ENCODE measurements at places on chromosomes 3 and 15.

DNA sequence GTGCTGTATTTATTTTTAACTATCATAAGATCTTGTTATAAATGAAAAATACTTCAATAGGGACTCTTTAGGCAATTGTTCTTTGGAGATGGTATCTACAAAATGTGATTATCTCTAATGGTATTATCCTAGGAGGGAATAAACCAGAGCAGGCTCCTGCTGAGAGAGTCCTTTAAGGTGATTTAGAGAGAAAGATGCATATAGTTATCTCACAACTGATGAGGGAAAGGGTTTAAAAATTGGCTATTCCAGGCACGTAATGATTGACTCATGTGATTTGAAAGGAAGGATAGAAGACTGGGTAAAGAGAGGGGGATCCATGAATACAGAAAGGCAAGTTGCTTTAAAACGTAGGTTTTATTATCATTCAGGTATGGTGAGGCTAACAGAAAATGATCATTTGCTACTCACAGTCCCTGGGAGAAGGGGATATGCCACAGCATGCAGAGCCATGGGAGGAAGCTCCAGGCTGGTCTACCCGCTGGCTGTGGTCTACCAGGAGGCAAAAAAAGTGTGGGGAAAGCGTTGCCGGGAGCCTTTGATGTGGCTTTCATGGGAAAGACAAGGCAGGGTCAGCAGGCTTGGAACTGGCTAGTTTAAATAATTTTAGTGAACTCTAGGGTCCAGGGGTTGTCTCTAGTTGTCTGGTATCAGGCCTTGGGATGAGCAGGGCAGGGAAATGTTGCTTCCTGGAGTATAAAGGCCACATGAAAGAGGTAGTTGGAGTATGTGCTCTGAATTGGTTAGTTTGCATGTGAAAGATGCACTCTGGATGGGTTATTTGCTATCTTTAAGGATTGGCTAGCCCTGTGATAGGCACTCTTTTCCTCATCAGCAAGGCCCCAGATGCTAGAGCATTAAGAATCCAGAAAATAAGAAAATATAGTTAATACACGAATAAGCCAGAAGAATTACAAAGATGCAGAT is 798.4 kb upstream of the GRM7 start:
- no peak for DNase-seq

DNA sequence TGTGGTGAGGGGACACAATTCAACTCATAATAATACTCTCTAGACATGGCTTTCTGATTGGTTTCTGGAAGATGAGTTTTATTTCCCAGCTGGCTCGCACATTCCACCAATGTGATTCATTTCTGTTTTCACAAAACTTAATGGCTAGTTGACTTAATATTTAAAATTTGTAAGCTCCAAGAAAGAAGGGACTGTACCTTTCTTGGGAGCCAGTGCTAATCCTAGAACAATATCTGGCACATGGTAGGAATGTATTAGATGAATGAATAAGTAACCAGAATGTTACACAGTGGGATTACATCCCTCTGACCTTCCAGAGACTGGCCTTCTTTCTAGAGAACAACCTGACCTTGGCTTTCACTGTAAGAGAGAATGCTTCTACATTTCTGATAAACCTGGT is 262.8 kb downstream of the RORA start:
- DNase-seq = no peak

- DNase-seq = no peak
Measured at GRCh38 chr3:43270078-43270477, 16.3 kb upstream of the SNRK start.

DNA sequence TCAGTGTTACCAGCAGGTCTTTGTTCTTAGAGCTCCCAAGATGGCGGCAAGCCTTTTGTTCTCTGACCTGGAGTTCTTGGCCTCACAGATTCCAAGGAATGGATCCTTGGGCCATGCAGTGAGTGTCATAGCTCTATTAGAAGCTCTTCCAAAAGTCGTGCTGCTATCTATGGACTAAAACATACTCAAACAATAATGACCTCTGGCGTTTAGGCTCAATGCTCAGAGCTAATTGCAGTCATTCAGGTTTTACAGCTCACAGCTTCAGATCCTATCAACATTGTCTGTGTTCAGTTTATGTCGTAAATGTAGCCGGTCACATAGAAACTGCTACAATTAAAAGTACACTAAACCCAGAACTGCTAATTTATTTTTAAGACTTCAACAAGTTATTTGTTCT is 22.2 kb downstream of the CCRL2 start:
- no peak for DNase-seq

DNA sequence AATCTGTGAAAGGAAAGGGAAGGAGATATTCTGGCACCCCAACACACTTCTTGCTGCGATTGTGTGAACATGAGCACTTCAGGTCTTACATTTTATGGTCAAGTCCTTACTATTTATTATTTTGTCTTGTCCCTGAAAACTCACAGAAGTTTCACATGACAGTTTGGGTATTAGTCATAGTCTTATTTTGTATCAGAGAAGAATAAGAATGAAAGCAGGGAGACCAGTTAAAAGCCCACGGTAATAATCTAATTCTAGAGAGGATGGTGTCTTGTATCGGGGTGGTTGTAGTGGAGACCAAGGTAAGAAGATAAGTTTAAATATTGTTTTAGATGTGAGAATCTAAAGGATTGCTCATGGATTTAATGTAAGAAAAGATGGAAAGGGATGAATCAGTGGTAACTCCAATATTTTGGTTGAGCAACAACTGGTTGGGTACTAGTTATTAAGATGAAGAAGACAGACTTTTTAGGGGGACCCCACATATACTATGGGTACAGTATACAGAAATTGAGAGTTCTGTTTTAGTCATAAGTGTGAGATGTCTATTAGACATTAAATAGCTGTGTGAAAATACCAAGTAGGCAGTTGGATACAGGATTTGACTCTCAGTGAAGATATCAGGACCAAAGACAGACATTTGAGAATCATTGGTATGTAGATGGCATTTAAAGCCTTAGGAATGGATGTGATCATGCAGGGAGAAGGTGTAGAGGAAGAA is 227.6 kb downstream of the MFSD1 start:
- no peak for DNase-seq

GRCh38 chr3:129665024-129665768 is 58.7 kb upstream of the PLXND1 start:
- DNase-seq = no peak

- DNase-seq = no peak
Measured at GRCh38 chr3:6601374-6601773, 259.5 kb upstream of the GRM7 start.

- peak; percentile 88 for DNase-seq
Measured at GRCh38 chr3:139935016-139935865, at the start of gene CLSTN2. Gene CLSTN2, plus strand, starts transcription at chr3:139935185.

GRCh38 chr15:74345051-74345450 is 22.4 kb downstream of the CYP11A1 start:
- DNase-seq = no peak

GRCh38 chr3:158819282-158819681 is 17.4 kb downstream of the MFSD1 start:
- no peak for DNase-seq

DNA sequence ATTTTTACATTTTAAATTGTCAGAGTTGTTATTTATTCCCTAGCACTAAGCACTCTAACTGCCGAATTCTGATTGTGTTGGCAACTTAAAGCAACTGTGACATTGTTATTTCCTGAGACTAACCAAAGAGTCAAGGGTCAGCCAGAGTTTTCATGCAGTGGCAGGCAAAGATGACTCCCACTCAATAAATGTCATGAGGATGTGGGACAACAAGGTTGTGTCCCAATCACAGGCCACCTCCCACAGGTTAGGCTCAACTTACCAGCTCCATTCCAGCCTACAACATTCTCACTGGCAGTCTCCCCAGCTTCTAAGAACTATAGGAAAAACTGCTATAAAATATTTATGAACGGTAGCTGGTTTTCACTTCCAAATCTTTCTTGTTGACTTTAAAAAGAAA is 80.1 kb downstream of the RSL24D1 start:
- DNase-seq = no peak

DNA sequence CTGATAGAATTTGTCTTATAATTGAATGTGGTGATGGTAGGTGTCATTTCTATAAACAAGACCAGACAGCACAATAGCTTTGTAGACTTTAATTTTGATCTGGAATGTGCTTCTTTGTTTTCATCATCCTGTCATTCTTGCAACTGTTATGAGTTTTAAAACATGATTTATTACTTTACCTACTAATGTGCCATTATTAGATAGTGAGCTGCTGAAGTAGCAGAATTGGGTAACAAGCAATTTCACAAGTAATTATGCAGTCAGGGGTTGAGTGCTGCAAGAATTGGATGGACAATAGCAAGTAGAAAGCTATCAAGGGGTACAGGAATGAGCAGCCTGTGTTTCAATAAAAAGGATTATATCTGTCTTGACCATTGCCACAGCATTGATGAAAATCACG is 975.6 kb downstream of the ROBO1 start:
- no peak for DNase-seq

DNA sequence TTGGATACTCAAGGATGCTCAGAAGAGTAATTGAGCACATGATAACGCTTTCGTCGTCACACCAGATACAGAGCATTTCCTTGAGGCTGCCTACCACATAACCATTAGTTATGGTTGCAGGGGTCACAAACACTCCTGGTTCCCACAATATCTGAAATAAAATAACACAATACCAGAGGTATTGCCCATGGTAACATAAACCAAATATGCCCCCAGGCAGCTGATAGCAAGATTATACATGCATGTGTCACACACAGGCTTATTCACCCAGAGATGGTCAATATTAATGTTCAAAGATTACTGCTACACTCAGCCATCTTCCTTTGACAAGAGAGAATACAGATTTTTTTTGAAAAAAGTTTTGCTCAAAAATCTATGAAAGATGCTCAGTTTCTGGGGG is 7.3 kb downstream of the RPL39L start:
- DNase-seq = no peak

DNA sequence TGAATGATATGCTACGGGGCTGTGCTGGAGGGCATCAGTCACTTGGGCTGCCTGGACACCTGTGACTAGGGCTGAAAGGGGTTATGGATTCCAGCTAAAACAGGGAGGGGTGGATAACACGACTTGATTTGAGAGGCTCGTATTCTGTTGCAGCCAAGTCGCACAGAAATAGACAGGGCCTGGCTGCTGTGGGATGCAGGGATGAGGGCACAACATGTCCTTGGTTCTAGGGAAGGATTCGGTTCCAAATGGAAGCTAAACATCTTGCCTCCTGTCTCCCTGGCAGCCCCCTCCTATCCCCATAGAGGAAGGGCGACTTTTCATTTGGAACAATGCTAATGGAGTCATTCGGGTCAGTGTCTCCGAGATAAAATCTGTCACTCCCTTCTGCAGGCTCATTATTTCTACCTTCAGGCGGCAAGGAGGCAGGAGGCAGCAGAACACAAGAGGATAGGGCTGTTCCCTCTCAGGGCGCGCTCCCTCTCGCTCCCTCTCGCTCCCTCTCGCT is 433.8 kb upstream of the RBMS3 start:
- DNase-seq = no peak

DNA sequence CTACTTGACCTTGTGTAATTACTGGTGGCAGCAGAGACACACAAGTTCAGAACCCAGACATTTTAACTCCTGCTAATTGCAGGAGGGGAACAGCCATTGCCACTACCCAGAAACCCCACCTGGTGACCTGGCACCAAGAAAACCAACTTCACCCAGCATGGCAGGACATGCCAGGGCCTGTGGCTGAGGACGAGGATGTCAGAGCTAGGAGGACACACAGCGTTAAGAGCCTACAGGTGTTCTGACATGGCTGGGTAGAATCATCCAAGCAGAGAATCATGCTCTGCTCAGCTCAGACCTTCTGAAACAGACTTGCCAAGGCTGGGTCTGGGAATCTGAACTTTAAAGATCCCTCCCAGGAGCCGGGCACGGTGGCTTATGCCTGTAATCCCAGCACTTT is 11.7 kb upstream of the SPATA12 start:
- no peak for DNase-seq

DNA sequence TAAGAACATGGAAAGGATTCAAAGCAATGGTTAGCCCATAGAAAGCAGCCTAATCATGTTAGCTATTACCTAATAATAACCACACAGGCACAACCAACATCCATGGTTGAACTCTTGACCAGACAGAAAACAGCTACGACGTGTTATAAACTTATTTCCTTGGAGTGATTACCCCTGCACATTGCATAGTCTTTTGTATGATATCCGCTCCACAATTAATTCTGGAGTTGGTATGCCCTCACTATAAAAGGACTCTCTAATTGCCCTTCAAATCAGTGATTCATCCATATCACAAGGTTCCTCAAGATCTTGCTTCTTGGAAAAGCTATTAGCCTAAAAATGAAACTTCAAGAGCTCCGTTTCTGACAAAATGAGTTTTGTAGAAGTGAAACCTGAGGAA is 117.9 kb downstream of the SYNPR start:
- no peak for DNase-seq

DNA sequence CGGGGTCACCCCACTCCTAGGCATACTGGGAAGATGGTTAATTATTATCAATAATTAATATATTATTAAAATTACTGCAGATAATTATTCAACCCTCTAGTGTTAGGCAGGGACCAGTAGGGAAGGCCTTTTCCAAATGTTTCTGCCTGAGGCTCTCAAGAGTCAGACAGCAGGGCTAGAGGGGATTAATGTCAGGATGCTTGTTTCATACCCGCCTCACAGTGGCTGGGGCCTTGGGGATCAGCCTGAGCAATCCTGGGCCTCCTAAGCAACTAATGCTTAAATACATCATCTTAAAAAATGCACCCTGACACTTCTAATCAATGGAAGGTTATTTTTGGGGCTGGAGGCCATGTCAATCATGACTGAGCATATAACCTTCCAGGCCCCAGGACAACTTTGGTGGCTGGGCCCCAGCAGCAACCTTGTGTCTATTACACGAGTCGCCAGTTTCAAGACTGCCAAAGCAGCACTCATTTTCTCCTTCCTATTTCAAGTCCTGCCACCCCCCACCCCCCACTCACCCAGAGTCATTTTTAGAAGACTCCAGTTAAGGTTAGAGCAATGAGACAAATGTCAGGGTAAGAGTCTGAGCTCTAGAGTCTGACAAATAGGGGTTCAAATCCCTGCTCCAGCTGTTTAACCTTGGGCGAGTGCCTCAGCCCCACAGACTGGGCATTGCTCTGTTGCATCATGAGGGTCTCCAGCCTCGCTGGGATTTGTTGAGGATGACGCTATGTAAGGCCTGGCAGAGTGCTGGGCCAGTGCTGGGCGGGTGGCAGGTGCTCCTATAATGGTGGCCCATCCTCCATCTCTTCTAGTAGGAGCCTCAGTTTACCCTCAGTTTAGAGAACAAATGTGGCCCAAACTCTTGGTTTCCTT is 6.1 kb downstream of the AMOTL2 start:
- no peak for DNase-seq

Measured in Ammon's horn (tissue), 1 donor.